ENCODE measurements at places on chromosomes 7 and 10. TPM values are rescaled to one million over a fixed set of nuclear protein-coding genes. Genes with fewer than 3 reads are reported as not detected.

- no peak for DNase-seq
Measured at GRCh38 chr10:16987976-16988610, 141.5 kb downstream of the CUBN start.

PTF1A gene
- total RNA-seq, result not detected

GRCh38 chr10:76735866-76736265, 901.7 kb downstream of the KCNMA1 start:
- DNase-seq, result no peak

DNA sequence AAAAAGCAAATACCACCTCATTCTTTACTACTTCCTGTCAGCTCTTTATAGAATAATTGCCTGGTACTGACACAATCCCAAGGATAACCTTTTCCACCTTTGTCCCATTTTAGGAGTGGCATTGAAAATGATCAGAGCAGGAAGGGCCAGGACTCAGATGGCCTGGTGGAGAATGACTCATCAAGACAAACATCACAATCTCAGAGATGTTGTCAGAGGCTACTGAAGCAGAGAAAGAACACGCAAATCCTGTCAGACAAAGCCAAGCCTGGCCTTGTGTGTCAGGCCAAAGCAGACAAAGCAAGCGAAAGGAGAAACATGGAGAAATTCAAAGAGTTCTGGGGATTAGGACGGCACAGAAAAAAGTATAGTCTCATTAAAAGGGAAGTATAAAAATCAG, 40.9 kb downstream of the NSUN6 start:
- DNase-seq, result peak; percentile 86

GRCh38 chr7:16421333-16422102, at the start of gene CRPPA:
CRPPA (minus strand) TSS chr7:16421538; CDS start chr7:16421322, 216 bp downstream.
- no peak for DNase-seq
